CD4-positive, alpha-beta T cell (primary cell): ENCODE measurements at places on chromosomes 4 and X. TPM values are rescaled to one million over a fixed set of nuclear protein-coding genes. Genes with fewer than 3 reads are reported as not detected.

PRSS48 gene
- not detected for total RNA-seq

GPRASP2 gene
- total RNA-seq: 2.1 TPM

UGT2B15 gene
- total RNA-seq: not detected

IL13RA2 gene
- not detected for total RNA-seq

CSAG1 gene
- total RNA-seq: not detected

FGF13 gene
- not detected for total RNA-seq

SPP1 gene
- total RNA-seq: not detected

MAMLD1 gene
- 0.96 TPM for total RNA-seq

- no peaks in the 10 kb centered on the region for H3K4me1 ChIP-seq
- no peak overlapping the region for H3K27ac ChIP-seq
- no peak for DNase-seq
Observed at GRCh38 chrX:135015523-135016245, 6.7 kb downstream of the RTL8B start.

DNA sequence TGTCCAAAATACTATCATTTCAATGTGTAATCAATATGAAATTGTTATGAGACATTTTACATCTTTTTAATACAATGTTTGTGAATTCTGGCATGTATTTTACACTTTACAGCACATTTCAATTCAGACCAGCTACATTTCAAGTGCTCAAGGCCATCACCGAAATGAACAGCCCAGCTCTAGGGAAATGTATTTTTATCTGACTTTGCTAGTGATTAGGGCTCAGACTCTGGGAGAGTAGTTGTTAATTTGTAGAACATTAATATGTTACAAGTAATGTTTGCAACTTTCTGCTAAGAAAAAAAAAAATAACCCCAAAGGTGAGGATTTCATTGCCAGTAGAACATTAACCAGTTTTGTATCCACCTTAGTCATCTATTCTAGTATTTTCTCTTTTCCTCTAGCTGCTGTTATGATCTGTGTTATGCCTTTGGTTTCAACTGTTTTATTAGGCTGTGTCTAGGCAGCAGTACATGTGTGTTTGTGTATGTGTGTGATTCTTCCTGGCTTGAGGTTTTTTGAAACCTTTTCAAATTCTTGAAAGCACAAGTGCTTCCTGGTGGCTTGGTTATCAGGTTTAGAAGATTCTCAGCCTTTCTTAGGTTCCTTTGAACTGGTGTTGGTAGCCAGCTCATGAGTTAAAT, 125.9 kb downstream of the NSUN7 start:
- no peaks in the 10 kb centered on the region for H3K4me1 ChIP-seq
- DNase-seq: no peak
- H3K27me3 ChIP-seq: no peaks in the 10 kb centered on the region
- no peak overlapping the region for H3K27ac ChIP-seq

DNA sequence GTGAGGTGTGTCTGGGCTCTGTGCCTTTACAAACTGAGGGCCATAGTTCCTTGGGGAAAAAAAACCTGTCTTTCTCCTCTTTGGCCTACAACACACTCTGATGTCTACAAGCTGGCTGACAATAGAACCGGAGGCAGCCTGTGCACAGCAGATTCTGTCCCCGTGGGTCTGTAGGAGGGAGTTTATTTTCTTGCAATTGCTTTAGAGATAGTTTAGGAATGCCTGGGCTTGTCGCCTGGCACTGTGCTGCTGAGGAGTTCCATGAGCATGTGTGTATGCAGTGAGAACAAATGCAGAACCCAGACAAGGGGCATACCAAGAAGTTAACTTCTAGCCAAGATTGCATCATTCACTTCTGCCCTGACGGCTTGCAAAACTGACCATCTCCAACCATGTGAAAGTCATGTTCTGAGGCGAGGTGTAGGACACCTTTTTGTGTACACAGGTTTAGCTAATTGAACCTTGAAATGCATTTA, 54.1 kb downstream of the CCNI start:
- peaks cover 9% of the 10 kb centered on the region for H3K36me3 ChIP-seq
- H3K4me3 ChIP-seq: no peak overlapping the region

- no peak overlapping the region for H3K4me3 ChIP-seq
- H3K4me1 ChIP-seq: no peaks in the 10 kb centered on the region
- H3K27ac ChIP-seq: no peak overlapping the region
- H3K27me3 ChIP-seq: no peaks in the 10 kb centered on the region
- DNase-seq: no peak
Observed at GRCh38 chr4:141524116-141524515, 112.3 kb upstream of the IL15 start.

DNA sequence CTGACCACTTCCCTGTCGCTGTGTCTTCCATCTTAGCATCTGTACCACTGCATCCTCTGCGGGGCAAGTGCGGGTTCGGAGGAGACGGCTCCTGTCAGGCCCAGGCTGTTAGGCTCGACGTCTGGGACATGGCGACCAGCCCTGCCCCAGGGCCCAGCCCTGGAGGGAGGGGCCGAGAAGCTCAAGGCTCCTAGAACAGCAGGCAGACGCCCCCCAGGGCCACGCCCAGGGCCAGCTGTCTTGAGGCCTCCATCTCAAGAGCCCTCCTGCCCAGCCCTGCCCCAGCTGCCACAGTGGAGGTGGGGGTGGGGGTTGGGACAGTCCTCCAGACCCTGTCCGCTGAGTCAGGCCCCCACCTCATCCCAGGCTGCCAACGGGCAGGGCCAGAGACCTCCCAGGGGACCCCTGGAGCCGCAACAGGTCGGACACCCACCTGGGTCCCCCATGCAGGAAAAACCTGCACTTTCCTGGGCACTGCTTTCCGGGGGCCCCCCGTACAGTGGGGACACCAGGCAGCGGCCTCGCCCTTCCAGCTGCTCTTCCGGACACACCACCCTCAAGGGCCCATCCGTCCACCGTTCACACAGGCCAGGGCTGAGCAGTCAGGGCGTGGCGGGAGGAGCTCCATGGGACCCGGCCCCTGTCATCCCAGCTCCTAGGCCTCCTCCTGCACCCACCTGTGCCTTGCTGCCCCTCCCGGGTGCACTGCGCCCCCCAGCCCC, 83.1 kb downstream of the FAM53A start:
- no peaks in the 10 kb centered on the region for H3K36me3 ChIP-seq
- H3K27ac ChIP-seq: no peak overlapping the region
- no peak overlapping the region for H3K4me3 ChIP-seq

GRCh38 chrX:73668779-73669178, 105.8 kb downstream of the CHIC1 start:
- no peak overlapping the region for H3K27ac ChIP-seq
- DNase-seq: no peak
- no peaks in the 10 kb centered on the region for H3K27me3 ChIP-seq
- no peaks in the 10 kb centered on the region for H3K36me3 ChIP-seq

- H3K4me1 ChIP-seq: peaks cover 48% of the 10 kb centered on the region
- no peak overlapping the region for H3K4me3 ChIP-seq
- no peaks in the 10 kb centered on the region for H3K27me3 ChIP-seq
- H3K27ac ChIP-seq: no peak overlapping the region
Observed at GRCh38 chr4:184459413-184459812, 14.9 kb downstream of the IRF2 start.

- DNase-seq: no peak
- no peak overlapping the region for H3K27ac ChIP-seq
- H3K27me3 ChIP-seq: no peaks in the 10 kb centered on the region
- H3K4me1 ChIP-seq: peaks cover 10% of the 10 kb centered on the region
Observed at GRCh38 chrX:41351923-41352322, 18.0 kb downstream of the DDX3X start.

DNA sequence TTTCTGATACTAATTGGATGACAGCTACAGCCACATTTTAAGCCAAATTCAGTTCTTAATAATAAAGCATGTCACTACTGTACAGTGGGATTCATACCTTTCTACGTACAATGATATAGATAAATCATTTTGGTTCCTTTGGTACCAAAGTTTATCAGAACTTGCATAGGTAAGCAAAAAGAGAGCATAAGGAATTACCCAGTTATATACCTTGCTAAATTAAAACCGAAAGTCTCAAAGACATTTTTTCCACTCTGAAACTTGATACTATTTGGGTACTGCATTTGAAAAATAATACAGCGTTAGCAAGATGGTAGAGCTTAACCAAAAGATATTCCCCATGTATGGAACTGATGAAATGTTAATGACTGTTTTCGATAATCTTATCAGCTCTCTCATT, 400.9 kb upstream of the ADGRL3 start:
- no peak overlapping the region for H3K4me3 ChIP-seq
- DNase-seq: no peak
- H3K27ac ChIP-seq: no peak overlapping the region
- H3K4me1 ChIP-seq: no peaks in the 10 kb centered on the region
- H3K36me3 ChIP-seq: no peaks in the 10 kb centered on the region
- no peaks in the 10 kb centered on the region for H3K27me3 ChIP-seq

DNA sequence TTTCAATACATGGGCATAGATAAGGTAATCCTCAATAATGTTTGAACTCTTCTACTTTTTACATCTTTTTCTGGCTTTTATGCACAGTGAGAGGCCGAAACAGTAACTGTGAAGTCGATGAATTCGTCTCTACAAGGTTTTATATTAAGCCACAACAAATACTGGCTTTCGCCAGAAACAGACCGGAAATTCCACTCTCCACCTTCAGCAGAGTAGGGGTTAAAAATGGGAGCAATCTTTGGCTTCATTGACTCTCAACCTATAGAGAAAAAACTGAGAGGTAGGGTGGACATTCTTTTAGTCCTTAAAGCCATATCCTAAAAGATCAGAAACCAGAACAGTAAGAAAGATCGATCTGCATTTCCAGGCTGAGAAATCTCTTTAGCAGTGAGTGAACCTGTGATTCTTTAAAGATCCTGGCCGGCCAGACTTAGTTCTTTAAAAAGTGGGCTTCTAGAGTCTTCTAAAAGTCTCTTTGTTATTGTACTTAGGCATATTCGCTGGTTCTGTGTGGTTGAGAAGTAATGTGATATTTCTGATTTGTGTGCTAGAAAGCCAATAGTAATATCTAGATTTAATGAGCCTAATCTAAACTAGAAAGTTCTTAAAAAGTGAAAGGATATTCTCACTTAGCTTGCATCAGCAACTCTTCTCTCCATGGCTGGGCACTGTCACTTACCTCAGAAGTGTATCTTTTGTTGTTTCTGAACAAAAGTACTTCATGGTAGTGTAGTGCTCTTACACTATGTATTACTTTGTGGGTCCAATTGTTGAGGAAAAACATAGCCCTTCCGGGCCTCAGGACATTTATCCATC, 2.0 kb downstream of the HSPA4L start:
- H3K36me3 ChIP-seq: no peaks in the 10 kb centered on the region
- peaks cover 53% of the 10 kb centered on the region for H3K27me3 ChIP-seq
- no peak overlapping the region for H3K27ac ChIP-seq
- peaks cover 22% of the 10 kb centered on the region for H3K4me1 ChIP-seq
- no peak for DNase-seq
- no peak overlapping the region for H3K4me3 ChIP-seq

- H3K4me1 ChIP-seq: no peaks in the 10 kb centered on the region
- no peak overlapping the region for H3K27ac ChIP-seq
- no peaks in the 10 kb centered on the region for H3K36me3 ChIP-seq
- DNase-seq: no peak
Observed at GRCh38 chr4:89733946-89734345, 103.0 kb downstream of the SNCA start.

DNA sequence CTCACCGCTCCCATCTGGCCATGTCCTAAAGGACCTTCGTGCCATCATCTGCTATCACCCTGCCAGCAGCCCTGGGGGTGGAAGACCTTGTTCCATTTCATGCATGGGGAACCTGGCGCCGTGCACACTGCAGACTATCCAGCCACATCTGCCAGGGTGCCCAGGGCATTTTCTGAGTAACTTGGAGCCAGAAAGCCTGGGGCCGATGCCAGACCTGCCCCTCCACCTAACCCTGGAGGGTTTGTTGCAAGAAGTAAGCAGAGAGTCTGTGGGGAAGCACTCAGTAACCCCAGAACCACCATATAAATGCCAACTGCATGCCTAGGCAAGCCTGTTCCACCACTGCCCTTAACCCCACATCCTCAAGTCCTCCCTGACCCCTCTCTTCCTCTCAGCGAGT, 7.3 kb downstream of the HAUS7 start:
- DNase-seq: no peak
- no peak overlapping the region for H3K4me3 ChIP-seq
- no peak overlapping the region for H3K27ac ChIP-seq
- H3K27me3 ChIP-seq: no peaks in the 10 kb centered on the region

DNA sequence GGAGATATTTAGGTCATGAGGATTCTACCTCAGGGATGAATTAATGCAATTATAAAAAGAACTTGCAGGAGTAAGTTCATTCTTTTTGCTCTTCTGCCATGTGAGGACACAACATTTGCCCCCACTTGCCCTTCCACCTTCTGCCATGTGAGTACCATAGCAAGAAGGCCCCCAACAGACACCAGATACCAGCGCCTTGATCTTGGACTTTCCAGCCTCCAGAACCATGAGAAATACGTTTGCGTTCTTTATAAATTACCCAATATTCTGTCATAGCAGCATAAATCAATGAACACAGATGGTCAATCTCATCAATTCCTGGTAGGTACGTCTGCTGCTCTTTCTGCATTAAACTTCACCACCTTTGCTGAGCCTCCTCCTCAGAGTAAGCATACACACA, 5.7 kb upstream of the SEPSECS start:
- H3K4me1 ChIP-seq: peaks cover 14% of the 10 kb centered on the region
- peaks cover 24% of the 10 kb centered on the region for H3K36me3 ChIP-seq
- H3K27ac ChIP-seq: no peak overlapping the region

GRCh38 chrX:40097504-40098263, at the start of gene BCOR:
BCOR (minus strand) TSS chrX:40097958; CDS start chrX:40077929, 20,029 bp downstream.
- no peaks in the 10 kb centered on the region for H3K36me3 ChIP-seq
- H3K4me3 ChIP-seq: peak within 1 kb of the TSS; percentile 69
- peak within 1 kb of the TSS; percentile 74 for H3K27ac ChIP-seq

GRCh38 chr4:147732518-147733235, 789 bp downstream of the ARHGAP10 start:
- H3K36me3 ChIP-seq: no peaks in the 10 kb centered on the region
- H3K4me1 ChIP-seq: peaks cover 28% of the 10 kb centered on the region
- peak overlapping the region; percentile 39 for H3K27ac ChIP-seq
- H3K4me3 ChIP-seq: peak overlapping the region; percentile 83
- DNase-seq: no peak

DNA sequence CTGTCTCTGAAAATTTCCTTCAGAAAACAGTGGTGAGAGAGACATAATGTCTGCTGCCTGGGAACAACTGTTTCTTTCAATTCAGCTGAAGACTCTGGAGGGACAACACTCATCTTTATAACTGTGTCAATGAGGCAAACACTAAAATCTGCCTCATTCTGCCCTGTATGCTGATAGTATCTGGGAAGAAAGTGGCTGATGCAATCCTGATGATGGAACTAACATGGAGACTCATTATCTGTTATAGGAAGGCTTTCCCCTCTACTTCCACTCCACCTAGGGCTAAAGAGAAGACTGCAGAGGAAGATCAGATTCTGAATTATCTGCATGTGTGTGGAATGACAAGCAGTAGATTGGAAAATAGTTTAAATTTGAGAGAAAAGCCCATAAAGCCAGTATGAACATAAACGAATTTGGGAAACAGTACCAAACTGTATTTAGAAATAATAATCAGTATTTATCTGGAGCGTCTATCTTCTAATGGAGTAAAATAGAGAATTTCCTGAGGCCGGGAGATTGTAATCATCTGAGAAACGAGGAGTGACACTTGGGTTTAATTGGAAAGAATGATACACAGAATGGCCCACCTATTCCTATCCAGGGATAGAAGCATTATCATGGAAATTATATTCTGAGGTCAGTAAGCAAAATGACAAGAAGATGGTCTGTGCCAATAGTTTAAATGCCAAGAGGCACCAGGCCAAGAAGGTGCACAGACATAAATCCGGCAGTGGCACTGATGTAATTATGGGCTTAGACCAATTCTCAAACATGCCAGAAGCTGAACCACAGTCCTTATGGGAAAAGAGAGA, 85.4 kb downstream of the SHISA3 start:
- DNase-seq: no peak
- H3K36me3 ChIP-seq: peaks cover 11% of the 10 kb centered on the region
- H3K4me3 ChIP-seq: no peak overlapping the region

GRCh38 chr4:45778514-45778913, 345.3 kb downstream of the GABRG1 start:
- no peaks in the 10 kb centered on the region for H3K4me1 ChIP-seq
- H3K36me3 ChIP-seq: no peaks in the 10 kb centered on the region
- no peaks in the 10 kb centered on the region for H3K27me3 ChIP-seq
- no peak overlapping the region for H3K4me3 ChIP-seq
- no peak for DNase-seq
